ENCODE measurements at places on chromosomes 1 and 21. TPM values are rescaled to one million over a fixed set of nuclear protein-coding genes. Genes with fewer than 3 reads are reported as not detected.

DNA sequence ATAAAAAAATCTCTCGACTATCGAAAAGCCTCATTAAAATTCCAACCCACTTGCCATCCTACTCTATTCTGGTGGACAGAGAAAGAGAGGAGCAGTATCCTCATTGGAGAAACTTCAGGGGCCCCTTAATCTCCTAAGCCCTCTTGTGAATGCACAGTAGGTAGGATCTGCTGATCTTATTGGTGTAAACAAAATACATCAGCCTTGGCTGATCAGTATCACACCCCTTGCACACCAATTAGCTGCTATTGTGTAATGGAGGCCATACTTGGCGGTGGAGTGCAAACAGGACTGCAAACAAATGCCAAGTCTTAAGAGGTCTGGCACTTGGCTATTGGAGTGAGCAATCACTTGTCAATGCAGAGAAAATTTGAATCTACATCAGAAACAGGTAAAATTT, 15.7 kb downstream of the VCAM1 start:
- H3K4me1 ChIP-seq = no peaks in the 10 kb centered on the region
- H3K36me3 ChIP-seq = no peaks in the 10 kb centered on the region
- no peak overlapping the region for H3K27ac ChIP-seq
- H3K27me3 ChIP-seq = no peaks in the 10 kb centered on the region
- DNase-seq = no peak

GRCh38 chr1:4653796-4654725, at the start of gene AJAP1:
Gene AJAP1, plus strand, starts transcription at chr1:4654609. Its CDS starts 817 bp downstream, at chr1:4655426.
- no peaks in the 10 kb centered on the region for H3K36me3 ChIP-seq
- H3K4me3 ChIP-seq = no peak within 1 kb of the TSS
- H3K27ac ChIP-seq = no peak within 1 kb of the TSS
- DNase-seq = no peak
- no peaks in the 10 kb centered on the region for H3K4me1 ChIP-seq

DNA sequence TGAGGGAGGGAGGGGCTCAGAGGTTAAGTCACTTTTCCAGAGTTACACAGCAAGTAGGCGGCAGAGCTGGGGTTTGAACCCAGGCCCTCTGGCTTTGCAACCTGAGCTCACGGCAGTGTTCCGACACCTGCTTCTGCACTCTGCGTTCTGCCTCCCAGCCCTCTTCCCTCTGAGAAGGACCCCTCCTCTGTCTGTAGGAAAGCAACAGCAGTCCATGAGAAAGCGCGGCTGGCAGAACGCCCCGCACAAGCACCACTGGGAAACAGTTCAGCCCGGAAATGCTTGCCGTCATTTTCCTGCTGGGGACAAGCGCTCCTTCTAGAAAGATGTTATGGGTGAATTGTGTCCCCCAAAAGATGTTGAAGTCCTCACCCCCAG, 241.1 kb downstream of the NPHP4 start:
- DNase-seq = no peak
- H3K27me3 ChIP-seq = peaks cover 69% of the 10 kb centered on the region
- H3K4me1 ChIP-seq = no peaks in the 10 kb centered on the region

Gene PLA2G2C
- total RNA-seq = 0.48 TPM

DNA sequence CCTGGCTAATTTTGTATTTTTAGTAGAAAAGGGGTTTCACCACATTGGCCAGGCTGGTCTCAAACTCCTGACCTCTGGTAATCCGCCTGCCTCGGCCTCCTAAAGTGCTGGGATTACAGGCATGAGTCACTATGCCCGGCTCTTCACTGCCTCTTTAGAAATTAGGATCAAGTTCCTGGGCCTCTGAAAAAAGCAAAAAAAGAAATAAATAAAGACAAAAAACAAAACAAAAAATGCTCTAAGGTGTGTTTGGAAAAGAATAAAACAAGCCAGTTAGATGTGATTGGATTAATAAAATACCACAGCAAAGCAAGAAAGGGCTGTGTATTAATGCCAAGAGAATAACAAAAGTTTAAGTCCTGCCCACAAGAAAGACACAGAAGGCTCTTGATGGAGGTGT, 4.2 kb upstream of the ABCB10 start:
- H3K27ac ChIP-seq = no peak overlapping the region
- H3K36me3 ChIP-seq = no peaks in the 10 kb centered on the region
- H3K4me3 ChIP-seq = no peak overlapping the region
- H3K4me1 ChIP-seq = no peaks in the 10 kb centered on the region
- DNase-seq = no peak

GRCh38 chr1:218874801-218875400, 298.8 kb upstream of the LYPLAL1 start:
- H3K27me3 ChIP-seq = no peaks in the 10 kb centered on the region
- peaks cover 14% of the 10 kb centered on the region for H3K4me1 ChIP-seq
- no peak overlapping the region for H3K27ac ChIP-seq
- H3K36me3 ChIP-seq = no peaks in the 10 kb centered on the region
- H3K4me3 ChIP-seq = no peak overlapping the region
- DNase-seq = no peak

GRCh38 chr1:219566951-219567947, 45.7 kb downstream of the ZC3H11B start:
- DNase-seq = no peak
- H3K36me3 ChIP-seq = no peaks in the 10 kb centered on the region
- no peak overlapping the region for H3K4me3 ChIP-seq
- peaks cover 19% of the 10 kb centered on the region for H3K4me1 ChIP-seq
- no peaks in the 10 kb centered on the region for H3K27me3 ChIP-seq

DNA sequence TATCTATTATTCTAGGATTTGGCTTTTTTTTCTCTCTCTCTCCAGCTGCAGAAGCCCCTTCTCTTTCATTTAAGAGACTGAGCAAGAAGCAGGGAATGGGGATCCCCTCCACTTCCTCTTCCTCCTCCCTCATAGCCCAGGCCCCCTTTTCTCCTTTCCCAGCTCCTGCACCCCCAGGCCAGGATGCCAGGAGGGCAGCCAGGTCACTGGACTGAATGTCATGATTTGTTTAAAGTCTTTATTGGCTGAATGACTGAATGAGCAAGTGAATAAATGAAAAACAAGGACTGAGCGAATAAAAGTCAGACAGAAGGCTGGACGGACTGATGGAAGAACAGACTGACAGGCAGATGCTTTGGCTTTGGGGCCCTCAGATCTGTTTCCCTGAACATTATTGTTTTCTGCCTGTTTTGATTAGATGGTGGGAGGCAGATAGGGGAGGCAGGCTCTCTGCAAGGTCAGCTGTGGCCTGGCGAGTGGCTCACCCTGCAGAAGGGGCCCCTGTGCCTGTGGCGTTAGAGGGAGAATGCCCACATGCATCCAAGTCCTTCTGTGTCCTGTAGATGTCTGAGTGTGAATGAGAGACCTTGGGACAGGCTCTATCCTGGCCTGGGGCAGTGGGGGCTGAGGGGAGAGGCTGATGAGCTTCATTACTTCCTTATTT, 20.3 kb upstream of the ADGRB2 start:
- no peaks in the 10 kb centered on the region for H3K27me3 ChIP-seq
- H3K4me1 ChIP-seq = peaks cover 7% of the 10 kb centered on the region
- no peaks in the 10 kb centered on the region for H3K36me3 ChIP-seq
- DNase-seq = no peak
- H3K27ac ChIP-seq = no peak overlapping the region

Gene ZBTB21
- total RNA-seq = 13.5 TPM

All from PC-9 (cell line).